Kasumi-1 (cell line): ENCODE measurements at places on chromosomes 5 and 9.

- DNase-seq = no peak
Measured at GRCh38 chr5:141848744-141849414, 29.3 kb downstream of the PCDH1 start.

- DNase-seq = no peak
Measured at GRCh38 chr9:107386396-107386795, 103.2 kb downstream of the KLF4 start.

DNA sequence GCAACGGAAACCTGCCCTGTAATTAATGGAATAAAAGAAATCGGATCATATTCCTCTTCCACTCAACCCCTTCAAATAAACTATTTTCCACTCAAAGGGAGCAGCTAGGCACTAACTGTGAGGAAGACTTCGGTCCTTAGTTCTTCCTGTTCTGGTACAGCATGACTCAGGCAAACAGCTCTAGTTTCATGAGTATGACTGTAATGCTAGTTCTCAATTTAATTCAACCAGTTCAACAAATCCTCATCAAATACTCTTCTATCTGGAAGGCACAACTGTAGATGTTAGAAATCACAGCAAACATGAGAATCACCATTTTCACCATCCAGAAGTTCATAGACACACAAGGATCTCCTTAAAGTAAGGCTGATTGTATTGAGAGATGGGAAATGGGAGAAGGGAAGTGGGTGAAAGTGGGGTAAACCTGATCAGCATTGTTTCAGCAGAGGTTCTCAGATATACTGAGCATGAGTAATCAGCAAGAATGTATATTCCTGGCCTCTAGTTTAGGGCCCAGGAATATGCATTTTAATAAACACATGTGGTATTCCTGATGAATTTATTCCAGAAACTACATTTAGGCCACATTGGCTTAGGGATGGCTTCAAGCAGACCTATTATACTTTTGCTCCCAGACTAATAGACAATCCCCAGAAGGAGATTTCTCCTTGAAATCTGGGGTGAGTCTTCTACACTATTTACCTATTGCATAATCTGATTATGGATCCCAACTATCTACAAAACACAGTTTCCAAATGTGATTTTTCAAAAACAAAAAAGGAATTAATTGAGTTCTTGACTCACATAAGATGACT lies 141.1 kb upstream of the SLC12A2 start:
- DNase-seq = no peak

DNA sequence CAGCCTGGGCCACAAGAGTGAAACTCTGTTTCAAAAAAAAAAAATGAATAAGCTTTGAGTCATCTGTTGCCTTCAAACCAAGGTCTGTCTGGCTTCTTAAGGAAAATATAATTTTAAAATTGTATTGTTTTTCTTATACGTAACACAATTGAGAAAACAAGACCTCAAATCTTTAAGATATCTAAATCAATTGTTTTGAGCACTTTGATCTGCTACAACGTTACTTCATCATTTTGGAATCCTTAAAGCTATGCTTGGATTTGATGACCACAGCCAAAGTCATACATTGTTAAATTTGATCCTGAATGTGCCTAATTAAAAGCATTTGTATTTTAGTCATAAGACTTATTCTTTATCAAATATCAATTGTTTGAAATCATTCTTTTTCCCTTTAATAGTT lies 37.7 kb upstream of the VCAN start:
- no peak for DNase-seq

DNA sequence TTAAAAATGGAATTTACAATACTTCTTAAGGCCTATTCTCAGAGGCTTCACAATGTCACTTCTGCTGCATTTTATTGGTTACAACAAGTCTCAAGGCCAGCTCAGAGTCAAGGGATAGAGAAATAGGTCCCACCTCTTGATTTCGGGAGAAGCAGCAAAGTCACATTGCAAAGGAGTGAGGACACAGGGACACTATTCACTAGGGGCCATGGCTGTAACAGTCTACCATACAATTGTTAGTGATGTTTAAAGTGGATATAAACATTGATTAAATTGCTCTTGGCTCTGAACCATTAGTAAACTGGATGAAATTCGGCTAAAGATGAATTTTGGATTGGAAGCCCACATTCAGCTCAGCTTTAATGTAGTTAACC lies 21.7 kb upstream of the CMBL start:
- no peak for DNase-seq

DNA sequence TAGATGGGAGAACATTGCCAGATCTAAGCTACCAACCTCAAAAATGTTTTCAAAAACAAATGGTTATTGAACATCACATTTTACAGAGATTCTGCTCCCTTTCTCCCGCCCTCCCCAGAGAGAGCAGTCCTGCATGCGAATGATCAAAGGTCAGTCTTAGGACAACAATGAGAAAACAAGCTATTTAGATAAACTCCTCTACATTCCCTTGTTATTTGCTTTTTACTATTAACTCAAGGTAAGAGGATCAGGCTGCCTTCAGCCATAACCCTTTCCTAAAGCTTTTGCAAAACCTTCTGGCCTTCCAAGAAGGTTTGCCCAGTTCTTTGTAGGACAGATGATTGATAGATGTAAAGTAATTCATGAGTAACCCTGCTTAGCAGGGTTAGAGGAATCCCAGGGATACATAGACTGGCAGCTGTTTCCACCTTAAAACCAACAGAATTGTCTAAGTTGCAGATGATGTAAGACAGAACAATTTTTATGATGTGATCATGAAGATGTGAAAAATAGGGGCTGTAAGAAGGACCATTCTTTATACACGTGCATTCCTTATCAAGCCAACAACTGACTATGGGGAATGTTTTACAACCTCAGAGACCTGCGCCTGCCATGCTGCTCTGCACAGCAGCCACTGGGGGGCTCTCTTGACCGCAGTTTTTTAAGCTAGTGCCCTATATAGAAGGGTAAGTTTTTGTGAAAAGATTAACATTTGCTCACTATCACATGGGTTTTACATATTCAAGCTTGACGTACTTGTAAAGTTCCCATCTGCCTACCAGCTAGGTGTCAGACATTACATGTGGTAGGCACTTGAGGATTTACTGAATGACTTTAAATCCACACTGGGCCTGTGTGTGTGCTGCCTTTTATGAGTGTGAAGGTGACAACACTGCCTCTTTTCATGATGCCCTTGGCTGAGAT lies 2.3 kb upstream of the ZNF782 start:
- DNase-seq = peak; percentile 74

DNA sequence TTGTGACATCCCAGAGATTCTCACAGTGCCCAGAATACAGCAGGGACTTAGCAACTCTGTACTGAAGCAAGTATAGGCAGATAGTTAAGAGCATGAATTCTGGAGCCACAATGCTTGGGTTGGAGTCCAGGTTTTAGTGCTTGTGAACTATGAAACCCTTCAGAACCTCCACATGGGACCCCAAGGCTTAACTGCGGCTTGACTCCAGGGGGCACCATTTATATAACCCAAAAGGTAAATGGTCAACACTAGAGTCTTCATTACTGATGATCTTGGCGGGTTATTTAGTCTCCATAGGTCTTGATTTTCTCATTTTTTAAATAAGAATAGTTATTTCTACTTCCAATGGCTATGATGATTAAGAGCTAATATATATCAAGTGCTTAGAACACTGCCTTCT lies 390.3 kb downstream of the TAF11L14 start:
- DNase-seq = no peak

- DNase-seq = no peak
Measured at GRCh38 chr5:148912714-148913398, 86.4 kb downstream of the ADRB2 start.
